Choroid plexus epithelial cell (primary cell): ENCODE measurements at places on chromosomes 7 and 10.
A peak's percentile ranks its signal among the peaks of the same experiment; 100 is the strongest.

- DNase-seq, result no peak
Measured at GRCh38 chr10:8312781-8313180, 258.3 kb downstream of the GATA3 start.

GRCh38 chr7:56063882-56064625 is at the start of gene SUMF2:
Gene SUMF2 (plus strand): TSS chr7:56064286. CDS start chr7:56064312, 26 bp downstream.
- DNase-seq, result peak; percentile 90

- DNase-seq, result no peak
Measured at GRCh38 chr10:129780901-129781795, 182.9 kb downstream of the EBF3 start.

- no peak for DNase-seq
Measured at GRCh38 chr7:85641331-85641730, 454.5 kb upstream of the SEMA3D start.
